ENCODE measurements at places on chromosomes 7 and 10. TPM values are rescaled to one million over a fixed set of nuclear protein-coding genes. Genes with fewer than 3 reads are reported as not detected.

LRRC61 gene
- total RNA-seq = 0.36 TPM

PLCE1 gene
- total RNA-seq = 2.5 TPM

VAX1 gene
- total RNA-seq = not detected

LRMDA gene
- 1.0 TPM for total RNA-seq

FBXO24 gene
- 0.13 TPM for total RNA-seq

MTERF1 gene
- 9.3 TPM for total RNA-seq

MMD2 gene
- not detected for total RNA-seq
